ENCODE measurements at places on chromosomes 6 and 20.

DNA sequence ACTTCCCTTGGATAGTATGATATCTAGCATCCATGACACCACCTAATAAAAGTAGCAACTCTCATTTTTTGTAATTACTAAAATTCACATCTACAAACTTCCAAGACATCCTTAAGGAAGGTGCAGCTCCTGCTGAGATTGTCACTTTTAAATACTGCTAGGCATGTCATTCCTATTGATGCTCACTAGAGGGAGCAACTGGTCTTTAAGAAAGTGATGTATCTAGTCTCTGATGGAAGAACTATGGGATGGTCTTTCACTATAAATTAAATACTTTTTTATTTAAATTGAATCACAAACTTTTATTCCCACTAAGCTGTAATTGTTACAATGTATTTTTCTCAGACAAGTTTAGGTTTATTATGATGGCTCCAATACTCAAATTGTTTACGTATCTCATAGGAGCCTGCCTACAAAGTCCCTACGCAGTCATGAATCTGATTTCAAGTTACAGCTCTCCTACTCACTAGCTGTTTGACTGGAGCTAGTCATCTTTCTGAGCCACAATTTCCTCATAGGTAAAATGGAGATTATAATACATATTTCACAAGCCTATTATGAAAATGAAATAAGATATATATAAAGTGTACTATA is 8.1 kb upstream of the TSPYL1 start:
- DNase-seq, result no peak

DNA sequence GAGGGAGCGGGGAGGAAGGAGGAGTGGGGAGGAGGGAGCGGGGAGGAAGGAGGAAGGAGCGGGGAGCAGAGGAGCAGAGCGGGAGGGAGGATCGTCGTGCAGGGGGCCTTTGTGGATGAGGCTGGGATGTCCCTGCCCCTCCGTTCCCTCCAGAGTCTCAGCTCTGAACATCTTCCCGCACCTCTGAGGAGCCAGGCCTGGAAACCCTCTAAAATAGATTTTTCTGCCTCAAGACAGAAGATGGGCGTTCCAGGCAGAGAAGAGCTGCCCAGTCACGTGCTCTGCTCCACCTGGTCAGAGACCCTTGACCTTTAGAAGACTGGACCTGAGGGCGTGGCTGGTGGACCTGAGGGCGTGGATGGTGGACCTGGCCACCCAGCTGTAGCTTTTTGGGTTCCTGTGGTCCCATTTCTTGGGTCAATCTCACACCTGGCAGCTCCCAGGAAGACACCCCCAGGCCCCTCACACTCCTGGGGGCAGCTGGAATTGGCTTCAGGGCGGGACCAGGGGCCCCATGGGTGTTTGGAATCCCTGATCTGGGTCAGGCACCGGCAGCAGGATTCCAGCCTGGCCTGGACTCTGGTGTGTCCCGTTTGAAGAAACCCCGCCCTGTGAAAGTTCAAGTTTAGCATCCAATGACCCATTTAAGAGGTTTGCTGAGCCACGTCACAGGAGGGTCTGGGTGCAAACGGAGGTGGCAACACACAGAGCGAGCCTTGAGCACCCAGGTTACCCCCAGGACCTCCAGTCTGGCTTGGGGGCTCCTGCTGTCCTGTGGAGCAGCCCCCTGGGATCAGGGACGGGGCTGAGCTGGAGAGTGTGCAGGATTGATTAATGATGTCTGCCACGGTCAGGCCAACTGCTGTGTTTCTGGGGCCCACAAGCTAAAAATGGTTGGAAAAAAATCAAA is 96.9 kb upstream of the BHLHE23 start:
- DNase-seq, result no peak

GRCh38 chr6:71879016-71879415 is 7.3 kb upstream of the RIMS1 start:
- no peak for DNase-seq

DNA sequence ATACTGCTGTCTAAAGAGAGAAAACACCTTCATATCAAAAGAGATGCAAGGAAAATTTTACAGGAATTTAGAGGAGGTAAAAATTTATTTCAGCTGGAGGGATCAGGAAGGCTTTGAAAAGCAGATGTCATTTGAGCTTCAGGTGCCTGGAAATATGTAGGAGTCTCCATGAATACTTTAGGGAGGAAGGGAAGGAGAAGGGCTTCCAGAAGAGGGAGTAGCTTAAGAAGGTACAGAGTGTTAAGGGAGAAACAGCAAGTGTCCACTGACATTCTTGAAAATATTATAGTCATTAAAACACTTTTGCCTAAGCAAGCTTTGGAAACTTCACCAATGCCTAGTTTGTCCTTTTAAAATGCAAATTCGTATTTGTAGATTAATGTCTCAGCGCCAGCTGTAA is 27.2 kb downstream of the L3MBTL3 start:
- no peak for DNase-seq

DNA sequence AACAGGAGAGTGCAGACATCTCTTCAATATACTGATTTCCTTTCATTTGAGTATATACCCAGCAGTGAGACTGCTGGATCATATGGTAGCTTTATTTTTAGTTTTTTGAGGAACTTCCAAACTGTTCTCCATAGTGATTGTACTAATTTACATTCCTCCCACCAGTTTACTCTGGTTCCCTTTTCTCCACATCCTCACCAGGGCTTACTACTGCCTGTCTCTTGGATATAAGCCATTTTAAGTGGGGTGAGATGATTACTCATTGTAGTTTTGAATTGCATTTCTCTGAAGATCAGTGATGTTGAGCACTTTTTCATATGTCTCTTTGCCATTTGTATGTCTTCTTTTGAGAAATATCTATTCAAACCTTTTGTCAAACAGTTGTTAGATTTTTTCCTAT is 64.9 kb upstream of the HMGCLL1 start:
- no peak for DNase-seq

Data from CD4-positive, alpha-beta T cell treated with Interleukin-17A for 4 hours (primary cell).